ENCODE measurements at places on chromosomes 3 and 15. TPM values are rescaled to one million over a fixed set of nuclear protein-coding genes. Genes with fewer than 3 reads are reported as not detected.

The ERC2 gene
- polyA plus RNA-seq, result 3.0 TPM

The SPTBN5 gene
- 1.3 TPM for polyA plus RNA-seq

The PRR20G gene
- not detected for polyA plus RNA-seq

The SH2D7 gene
- polyA plus RNA-seq, result 0.50 TPM

The SLC35G2 gene
- 5.3 TPM for polyA plus RNA-seq

The SCAANT1 gene
- 2.7 TPM for polyA plus RNA-seq

The MOBP gene
- 0.37 TPM for polyA plus RNA-seq

The CSTA gene
- 1.4 TPM for polyA plus RNA-seq

The CCDC39 gene
- polyA plus RNA-seq, result 7.7 TPM

The PLA2G4D gene
- polyA plus RNA-seq, result 0.11 TPM

The GABPB1 gene
- 36.9 TPM for polyA plus RNA-seq

The CHRD gene
- 13.1 TPM for polyA plus RNA-seq

The LTK gene
- 4.0 TPM for polyA plus RNA-seq

The CLDN16 gene
- 0.29 TPM for polyA plus RNA-seq

The IL5RA gene
- 3.2 TPM for polyA plus RNA-seq

The SH3BP5 gene
- polyA plus RNA-seq, result 60.8 TPM

The GP9 gene
- polyA plus RNA-seq, result 2.7 TPM

The A4GNT gene
- polyA plus RNA-seq, result 0.41 TPM

GRCh38 chr15:52284164-52284563, 11.4 kb downstream of the MYO5C start:
- DNase-seq, result no peak

DNA sequence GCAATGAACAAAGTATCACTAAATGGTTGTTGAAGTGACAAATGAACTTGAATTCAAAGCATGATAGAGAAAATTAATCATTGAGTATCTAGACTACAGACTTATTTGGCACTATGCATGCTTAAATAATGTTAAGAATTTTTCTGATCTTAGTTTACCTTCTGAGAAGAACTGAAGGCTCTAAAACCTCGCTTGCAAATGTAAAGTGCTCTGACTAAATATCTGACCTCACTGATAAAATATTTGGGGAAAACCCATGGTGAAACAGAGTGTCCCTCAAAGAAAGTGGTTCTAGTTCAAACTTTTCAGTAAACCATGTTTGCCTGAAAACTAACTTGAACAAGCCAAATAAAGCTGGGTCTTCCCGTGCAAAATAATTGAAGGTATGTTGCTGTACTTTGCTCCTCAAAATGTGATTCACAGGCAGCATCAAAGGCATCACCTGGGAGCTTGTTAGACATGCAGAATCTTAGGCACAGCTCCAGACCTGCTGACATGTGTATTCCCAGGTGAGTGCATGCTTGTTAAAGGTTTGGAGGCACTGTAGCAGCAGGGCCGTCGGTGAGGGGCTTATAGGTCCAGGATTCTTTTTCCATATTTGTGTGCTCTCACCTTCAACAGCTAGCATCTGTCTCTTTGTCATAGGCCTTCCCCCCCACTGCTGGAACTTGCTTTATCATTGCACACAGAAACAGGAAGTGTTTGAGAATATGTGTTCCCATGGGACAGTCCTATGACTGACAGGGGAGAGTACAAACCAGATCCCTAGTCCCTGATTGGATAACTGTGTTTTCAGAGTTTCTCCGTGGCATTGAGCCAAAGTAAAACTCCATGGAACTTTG, 524.2 kb upstream of the LMCD1 start:
- no peak for DNase-seq

- no peak for DNase-seq
Measured at GRCh38 chr3:34351882-34352777, 553.7 kb downstream of the PDCD6IP start.

DNA sequence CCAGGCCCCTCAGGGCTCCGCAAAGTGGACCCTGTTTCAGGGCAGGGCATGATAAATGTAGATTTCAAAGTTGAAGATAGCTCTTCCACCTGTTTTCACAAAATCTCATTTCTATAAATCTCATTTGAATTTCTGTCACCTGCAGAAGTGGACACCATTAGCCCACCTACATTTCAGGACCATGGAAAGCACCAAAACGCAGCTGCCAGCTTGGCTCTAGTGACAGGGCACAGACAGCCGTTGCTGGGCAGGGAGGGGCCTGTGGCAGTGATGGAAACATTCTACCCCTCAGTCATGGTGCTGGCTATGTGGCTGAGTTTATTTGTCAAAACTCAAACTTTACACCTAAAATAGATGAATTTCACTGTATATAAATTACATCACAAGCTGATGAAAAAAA, 40.4 kb downstream of the PRR23E start:
- DNase-seq, result peak; percentile 26

DNA sequence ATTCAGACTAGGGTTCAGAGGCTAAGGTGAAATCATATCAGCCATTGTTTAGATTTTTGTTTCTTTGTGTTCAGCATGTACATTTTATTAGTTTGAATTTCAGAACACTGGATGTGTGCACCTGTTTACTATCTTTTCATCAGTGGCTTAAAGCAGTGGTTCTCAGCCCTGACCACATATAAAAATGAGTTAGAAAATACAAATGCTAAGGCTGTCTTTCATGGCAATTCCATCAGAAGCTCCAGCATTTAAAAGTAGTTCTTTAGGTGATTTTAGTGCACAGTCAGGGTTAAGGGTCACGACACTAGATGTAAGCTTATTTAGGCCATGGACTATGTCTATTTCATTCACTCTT, 213.5 kb downstream of the NECTIN3 start:
- DNase-seq, result no peak

DNA sequence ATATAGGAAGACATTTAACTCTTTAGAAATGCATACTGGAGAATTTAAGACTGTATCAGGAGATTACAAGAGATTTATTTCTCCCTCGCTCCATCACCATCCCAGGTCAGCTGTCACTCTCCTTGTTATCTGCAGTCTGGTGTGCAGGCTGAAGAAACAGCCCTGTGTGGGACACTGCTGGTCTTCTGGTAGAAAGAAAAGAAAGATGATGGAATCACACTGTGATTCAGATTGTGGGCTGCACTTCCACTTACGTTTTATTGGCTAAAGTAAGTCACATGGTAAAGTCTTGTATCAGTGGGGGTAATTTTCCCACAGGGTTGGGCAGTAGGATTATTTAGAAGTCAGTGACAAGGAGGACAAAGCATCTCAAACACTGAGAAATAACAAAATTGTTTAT, 18.1 kb upstream of the ATP1B3 start:
- DNase-seq, result no peak

- no peak for DNase-seq
Measured at GRCh38 chr3:98246142-98246541, 17.9 kb upstream of the OR5H6 start.

DNA sequence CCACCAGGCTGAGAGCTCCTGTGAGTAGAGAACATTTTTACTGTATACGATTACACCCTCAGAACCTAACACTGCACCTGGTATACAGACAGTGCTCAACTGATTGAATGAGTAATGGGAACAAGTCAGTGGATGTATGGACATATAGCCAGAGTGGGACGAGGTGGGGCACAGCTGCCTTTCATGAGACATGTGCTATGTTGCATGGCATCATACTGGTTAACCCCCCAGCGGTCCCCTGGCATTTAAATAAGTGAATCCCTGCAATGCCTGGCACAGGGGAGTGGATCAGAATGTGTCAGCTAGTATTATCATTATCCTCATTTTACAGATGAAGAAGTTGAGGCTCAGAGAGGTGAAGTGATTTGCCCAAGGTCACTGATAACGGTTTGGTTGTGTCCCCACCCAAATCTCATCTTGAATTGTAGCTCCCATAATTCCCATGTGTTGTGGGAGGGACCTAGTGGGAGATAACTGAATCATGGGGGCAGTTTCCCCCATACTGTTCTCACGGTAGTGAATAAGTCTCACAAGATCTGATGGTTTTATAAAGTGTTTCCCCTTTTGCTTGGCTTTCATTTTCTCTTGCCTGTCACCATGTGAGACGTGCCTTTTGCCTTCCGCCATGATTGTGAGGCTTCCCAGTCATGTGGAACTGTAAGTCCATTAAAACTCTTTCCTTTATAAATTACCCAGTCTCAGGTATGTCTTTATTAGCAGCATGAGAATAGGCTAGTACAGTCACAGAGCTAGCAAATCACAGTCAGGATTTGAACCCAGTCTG, 56.0 kb upstream of the ATP2B2 start:
- DNase-seq, result no peak

- DNase-seq, result peak; percentile 82
Measured at GRCh38 chr3:39141171-39141995, 12.0 kb downstream of the CSRNP1 start.

DNA sequence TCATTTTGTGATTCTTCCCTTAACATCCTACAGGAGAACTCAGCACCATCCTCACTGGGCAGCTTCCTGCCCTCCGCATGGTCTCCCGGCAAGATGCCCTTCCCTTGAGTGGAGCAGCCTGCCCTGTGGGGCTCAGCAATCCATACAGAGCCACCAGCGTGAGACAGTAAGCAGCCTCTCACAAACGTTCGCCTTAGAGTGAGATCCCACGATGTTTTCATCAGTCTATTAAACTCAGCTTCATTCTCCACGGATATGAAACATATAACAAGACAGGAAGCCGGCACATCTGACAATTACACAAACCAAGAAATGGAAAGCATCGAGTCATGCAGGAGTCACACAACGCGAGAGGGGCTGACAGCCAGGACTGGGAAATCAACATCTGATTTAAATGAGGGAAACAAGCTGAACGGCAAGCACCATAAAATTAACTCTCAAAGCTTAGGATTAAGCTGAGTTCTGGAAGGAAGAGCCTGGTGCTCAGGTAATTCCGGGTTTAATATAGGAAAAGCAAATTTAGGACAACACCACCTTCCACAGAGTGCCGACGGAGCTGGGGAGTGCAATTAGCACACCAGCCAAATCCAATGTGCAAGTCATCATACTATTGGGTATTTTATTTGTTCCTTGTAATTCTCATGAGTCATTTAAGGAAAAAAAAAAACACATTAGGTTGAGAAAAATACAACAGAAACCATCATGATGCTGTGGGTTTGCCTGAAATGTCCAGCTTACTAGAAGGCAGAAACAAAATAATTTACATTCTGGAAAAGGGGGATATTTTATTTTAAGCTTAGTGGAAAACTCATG, 272.0 kb downstream of the OCA2 start:
- DNase-seq, result no peak

GRCh38 chr3:56339671-56340070, 128.6 kb downstream of the ERC2 start:
- DNase-seq, result no peak

- DNase-seq, result peak; percentile 35
Measured at GRCh38 chr3:13078163-13078905, 5.1 kb upstream of the IQSEC1 start.

DNA sequence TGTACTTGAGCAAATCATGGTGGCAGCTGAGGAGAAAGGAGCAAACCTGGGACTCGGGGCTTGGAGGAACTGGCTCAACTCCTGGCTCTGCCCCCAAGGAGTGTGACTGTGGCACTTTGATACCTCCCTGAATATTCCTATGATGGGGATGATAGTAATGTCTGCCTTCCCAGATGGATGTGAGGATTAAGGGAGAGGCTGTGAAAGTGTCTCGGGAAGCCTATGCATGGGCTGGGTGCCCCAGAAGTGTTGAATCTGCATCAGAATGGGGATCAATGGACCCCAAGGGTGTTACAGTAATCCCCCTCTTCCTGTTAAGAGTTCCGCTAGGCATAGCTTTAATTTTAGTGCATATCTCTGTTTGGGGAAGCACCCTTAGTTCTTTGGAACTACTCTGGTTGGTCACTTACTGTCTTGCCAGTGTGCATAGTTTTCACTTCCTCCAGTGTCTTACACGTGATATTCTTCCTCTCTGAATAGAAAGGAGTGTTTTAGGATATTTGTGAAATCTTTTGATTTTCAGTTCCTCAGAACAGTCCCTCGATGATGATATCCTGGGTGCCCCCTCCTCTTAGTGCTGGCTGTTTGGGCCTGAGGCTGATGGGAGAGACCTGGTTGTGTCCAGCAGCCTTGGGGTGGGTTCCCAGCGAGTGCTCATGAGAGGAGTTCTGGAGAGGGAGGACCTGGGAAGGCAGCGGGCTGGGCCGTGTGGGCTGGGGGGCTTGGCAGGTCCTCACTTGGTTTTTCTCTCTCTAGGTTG, 97.5 kb downstream of the CHDH start:
- no peak for DNase-seq

DNA sequence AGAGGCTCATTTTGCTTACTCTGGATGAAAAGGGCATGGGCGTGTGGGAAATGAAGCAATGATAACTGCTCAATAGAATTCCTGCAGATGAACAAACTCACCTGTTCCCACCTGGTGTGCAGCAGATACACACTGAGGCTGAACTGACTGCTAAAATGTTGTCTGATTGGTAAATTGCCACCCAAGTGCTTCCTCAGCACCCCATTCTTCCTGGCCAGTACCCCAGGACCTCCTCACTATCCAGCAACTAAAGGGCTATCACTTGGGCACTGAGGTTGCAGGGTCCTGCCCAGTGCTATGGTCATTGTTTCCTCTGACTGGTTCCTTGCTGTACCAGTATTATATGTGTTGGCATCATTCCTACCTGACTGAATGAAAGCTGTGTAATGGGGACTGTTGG, 38.0 kb upstream of the DGKG start:
- DNase-seq, result no peak

GRCh38 chr15:88995449-88995848, 82.3 kb upstream of the MFGE8 start:
- DNase-seq, result no peak

DNA sequence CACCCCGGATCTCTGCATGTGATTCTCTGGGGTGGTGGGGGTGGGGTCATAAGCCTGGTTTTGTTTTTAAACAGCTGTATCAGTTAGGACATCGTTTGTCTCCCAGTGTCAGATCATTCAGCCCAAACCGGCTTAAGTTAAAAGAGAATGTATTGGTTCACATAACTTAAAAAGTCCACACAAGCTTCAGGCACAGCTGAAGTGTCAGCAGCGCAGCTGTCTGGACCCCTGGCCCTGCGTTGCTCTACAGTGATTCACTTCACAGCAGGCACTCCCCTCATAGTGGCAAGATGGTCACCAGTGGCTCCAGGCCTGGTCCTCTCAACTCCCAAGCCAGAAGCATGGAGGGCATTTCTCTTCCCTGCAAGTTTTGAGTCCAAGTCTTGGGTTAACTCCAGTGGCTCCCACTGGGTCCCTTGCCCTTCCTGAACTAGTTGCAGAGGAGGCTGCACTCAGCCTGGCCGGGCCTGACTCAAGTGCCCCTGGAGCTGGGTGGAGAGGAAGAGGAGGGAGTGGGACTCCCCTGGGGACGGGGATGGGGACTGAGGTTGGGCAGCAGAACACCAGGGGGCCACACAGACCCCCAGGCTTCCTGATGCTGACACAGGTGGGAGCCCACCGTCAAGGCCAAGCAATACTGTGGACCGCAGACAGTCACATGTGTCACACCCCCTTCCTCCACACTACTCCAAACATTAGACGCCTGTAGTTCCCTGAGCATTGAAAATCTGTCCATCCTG, 28.9 kb upstream of the GP9 start:
- DNase-seq, result no peak

DNA sequence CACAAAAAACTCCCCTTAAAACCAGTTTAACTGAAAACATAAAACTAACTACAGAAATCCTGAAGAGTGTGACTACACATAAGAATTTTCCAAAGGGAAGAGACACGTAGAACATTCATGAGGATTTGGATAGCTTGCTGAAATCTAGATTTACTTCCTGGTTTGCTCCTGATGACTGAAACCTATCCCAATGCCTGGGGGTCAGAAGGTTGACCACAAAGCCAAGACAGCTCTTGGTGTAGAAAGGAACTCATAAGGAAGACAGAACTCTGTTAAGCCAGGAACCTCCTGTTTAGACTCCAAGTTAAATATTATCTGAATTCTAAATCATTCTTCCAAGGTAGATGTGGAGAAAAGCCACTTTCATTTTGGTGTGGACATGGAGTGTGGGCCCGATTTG, 92.8 kb downstream of the TFG start:
- DNase-seq, result no peak

- DNase-seq, result no peak
Measured at GRCh38 chr3:42681361-42682038, 3.8 kb upstream of the KLHL40 start.

All from left lung (tissue), 14 donors.